ENCODE measurements at places on chromosomes 5 and 9.

GRCh38 chr9:37953775-37954437, 50.0 kb upstream of the SLC25A51 start:
- peak; percentile 89 for DNase-seq

GRCh38 chr5:157602505-157602904, 26.9 kb upstream of the ADAM19 start:
- peak; percentile 11 for DNase-seq

- peak; percentile 44 for DNase-seq
Measured at GRCh38 chr9:114400219-114400618, 12.4 kb upstream of the AKNA start.

DNA sequence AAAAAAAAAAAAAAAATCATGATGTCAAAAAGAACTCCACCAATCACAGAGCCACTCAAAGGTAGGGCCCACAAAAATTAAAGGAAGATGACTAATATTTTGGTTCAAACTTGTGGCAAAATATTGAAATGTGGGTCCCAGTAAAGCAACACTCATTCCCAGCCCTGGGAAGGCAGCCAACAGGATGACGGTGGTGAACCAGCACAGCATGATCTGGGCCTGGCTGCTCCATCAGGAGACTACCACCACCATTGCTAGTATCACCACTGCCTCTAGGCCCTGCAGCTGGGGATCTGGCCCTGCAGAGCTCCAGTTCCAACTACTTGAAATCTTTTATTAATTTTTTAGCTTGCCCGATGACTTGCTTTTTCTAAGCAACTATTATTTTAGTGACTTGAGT, 206.8 kb upstream of the ITGA1 start:
- peak; percentile 50 for DNase-seq

- DNase-seq, result no peak
Measured at GRCh38 chr9:76962732-76963131, 56.7 kb upstream of the FOXB2 start.

- DNase-seq, result peak; percentile 79
Measured at GRCh38 chr9:93827545-93828330, 127.4 kb downstream of the BARX1 start.

- no peak for DNase-seq
Measured at GRCh38 chr9:1217076-1217475, 166.9 kb downstream of the DMRT2 start.

GRCh38 chr5:172501708-172502320, 47.5 kb upstream of the SH3PXD2B start:
- DNase-seq, result no peak

DNA sequence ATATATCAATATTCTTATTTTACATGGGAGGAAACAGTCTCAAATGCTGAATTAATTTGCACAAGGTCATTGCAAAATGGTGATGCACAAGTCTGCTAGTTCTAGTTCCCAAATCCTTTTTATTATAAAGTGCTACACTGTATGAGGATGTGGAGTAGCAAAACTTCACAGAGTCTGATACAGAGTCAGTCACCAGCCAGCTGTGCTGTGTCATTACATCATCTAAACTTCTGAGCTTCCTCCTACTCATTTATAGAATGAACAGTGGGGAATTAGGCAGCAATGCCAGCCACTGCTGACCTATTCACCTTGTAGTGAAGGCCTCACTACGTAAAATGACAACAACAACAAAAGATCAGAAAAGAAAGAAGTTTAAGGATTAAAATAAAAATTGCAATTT, 357.8 kb downstream of the TMEM167A start:
- DNase-seq, result no peak

DNA sequence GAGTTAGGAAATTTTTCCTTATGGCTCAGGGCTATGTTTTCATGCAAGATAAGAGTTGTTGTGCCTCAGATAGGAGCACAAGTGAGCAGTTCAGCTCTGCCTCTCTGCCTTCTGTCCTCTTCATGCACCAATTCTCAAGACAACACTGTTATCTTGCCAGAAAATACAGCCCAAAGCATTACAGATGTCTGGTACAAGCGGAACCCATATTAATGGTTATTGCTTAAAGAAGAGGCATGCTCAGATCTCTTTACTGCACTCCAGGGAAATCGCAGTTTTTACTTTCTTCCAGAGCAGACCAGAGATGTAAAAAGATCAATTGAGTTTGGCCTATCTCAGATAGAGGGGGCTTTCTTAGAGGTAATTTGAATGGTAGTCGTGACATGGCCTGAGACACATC, 361.6 kb upstream of the WWC1 start:
- DNase-seq, result no peak

DNA sequence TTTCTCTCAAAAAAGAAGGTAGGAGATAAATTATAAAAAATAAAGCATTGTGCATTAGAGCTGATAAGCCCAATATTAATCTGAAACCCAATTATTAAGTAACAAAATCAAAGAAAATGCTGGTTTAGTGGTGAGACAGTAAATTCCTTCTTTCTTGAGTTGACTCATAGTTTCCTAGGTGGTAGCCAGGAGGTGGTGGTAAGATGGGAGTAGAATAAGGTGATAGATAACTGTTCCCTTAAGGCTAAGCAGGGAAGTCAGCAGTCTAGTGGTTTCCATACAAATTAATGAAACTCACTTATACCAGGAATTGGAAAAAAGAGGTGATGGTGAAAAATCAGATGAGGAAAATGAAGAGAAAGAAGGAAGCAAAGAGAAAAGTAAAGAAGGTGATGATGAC, 23.2 kb downstream of the LYSMD3 start:
- DNase-seq, result no peak

GRCh38 chr5:92421942-92422341, 1038.8 kb upstream of the ARRDC3 start:
- peak; percentile 9 for DNase-seq

Data from astrocyte of the hippocampus (primary cell).